ENCODE measurements at places on chromosomes 7 and 10.

GRCh38 chr7:437329-438251, 82.1 kb downstream of the PDGFA start:
- no peak for DNase-seq

DNA sequence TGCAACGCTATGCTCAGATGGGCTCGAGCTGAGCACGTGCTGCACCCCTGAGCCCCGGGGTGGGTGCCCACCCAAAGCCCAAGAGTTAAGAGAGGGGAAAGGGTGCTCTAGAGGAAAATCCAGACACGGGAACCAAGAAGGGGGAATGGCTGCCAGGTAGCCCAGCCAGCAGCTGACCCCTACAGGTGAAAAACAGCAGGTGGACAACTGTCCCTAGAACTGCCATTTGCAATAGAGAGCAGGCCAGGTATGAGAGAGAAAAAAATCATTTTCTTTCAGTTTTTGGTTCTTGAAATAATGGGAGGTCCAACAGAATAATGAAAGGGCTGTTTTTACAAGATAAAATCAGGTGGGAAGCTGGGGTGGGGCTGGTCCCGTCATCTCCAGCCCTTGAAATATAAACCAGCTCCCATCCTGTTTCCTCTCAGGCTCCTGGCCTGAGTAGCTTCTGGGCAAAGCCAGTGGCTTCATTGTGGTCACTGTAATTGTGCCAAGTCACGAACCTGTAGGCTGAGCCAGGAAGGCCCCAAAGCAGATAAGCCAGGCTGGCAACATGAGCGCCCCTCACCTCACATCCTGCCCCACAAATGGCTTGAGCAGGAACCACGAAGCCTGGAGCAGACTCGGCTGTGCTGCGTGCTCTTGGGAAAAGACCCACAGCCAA, 257.8 kb downstream of the SNX10 start:
- no peak for DNase-seq

DNA sequence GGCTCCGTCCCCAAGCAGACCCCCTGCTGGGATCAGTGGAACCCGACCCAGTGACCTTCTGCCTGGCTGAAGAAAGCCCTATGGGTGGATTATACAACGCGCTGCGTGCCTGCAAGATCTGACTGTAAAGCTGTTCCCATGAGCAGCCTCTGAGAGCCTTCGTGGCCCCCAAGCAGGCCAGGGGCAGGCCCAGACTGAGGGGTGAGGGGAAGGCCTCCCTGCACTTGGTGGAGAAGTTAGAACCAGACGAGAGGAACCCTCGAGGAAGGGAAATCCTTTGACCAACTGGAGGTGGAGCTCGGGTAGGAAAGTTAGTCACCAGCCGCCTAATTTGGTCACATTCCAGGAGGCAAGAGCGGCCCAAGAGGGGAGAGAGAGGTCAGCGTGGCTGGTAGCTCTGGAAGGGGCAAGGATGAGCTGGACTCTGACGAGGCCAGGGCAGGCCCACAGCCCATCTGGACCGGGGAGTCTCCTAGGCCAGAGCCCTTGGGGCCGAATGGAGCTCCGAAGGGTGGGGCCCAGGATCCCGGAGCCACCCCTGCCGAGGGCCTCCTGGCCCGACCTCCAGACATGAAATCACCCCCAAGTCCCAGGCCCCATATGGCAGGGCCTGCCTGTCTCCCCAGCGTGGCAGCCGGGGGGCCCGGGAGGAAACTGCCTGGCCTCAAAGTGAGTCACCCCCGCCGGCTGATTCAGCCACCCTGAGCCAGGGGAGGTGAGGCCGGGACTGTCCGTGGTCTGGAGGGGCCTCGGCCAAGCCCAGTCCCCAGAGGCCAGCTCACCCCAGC, 23.3 kb upstream of the PDGFA start:
- no peak for DNase-seq

- DNase-seq: peak; percentile 33
These were observed 7.0 kb upstream of the PDCD4 start for GRCh38 chr10:110864662-110865140.

DNA sequence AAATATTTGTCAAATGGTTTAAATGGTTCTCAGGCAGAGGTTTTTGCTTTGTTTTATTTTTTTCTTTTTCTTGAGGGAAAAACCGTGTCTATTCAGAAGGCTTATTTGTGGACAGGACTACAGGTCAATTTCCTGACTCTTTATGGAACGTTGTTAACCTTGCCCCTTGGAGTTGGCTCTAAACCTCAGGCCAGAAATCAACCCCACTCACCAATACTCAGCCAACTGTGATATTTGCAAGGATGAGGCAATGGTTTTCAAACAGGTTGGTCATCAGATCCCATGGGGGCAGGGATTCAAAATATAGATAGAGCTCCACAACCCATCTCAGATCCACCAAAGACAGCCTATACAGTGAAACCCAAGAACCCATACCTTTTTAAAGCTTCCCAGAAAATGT, 10.2 kb downstream of the PDLIM1 start:
- no peak for DNase-seq

Measured in stimulated activated CD4-positive, alpha-beta T cell treated with anti-CD3 and anti-CD28 coated beads, Interleukin-4, amount 100 ng/mL, for 4 hours (primary cell).